Stimulated activated CD4-positive, alpha-beta T cell treated with anti-CD3 and anti-CD28 coated beads, Interleukin-4, amount 100 ng/mL, for 4 hours (primary cell): ENCODE measurements at places on chromosomes 7 and 10.

GRCh38 chr7:100095704-100096103, 5.5 kb downstream of the MCM7 start:
- DNase-seq, result no peak

GRCh38 chr10:11237571-11237970, 219.9 kb downstream of the CELF2 start:
- peak; percentile 19 for DNase-seq

DNA sequence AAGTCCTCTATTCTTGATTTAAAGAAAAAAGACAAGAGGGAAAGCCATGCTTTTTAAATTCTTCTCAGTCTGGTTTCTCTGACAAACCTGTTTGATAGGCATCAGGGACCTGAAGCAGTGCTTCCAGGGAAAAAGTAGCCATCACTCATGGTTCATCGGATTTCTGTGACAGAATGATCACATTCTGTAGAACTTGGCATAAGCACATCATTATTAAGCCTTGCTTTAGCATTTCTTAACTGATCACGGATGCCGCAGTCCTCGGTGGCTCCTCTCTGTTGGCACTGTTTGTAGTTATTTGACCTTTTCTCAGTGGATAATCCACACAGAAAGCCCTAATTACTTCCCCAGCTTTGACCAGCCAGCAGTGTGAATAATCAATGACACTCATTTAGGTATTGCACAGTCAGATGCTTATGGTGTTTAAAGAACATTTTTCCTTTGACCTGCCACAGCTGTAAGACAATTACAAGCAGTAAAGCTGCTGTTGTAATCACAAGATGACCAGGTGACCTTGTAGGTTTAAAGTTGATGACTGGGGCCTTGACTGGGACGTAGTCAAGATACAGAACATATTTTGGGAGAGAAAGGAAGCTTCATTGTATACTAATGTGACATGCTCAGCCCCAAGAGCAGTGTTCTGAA, 64.4 kb upstream of the SKAP2 start:
- no peak for DNase-seq

DNA sequence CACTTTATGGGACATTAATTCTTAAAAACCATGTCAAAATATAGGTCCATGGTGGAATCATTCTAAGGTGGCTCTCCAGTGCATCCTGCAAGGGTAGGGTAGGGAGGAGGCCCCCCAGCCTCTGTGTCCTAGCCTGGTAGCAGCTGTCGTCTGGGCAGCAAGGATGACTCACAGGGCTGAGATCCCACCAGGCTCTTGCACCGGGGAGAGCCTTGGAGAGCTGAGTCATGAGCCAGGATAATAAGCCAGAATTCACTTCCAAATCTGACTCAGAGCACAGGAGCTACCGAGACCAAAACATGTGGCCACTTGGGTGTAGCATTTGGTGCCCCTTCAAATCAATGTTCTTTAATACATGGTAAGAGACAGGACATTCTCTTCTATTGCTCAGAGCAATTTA, 298.5 kb downstream of the NEBL start:
- DNase-seq, result no peak

DNA sequence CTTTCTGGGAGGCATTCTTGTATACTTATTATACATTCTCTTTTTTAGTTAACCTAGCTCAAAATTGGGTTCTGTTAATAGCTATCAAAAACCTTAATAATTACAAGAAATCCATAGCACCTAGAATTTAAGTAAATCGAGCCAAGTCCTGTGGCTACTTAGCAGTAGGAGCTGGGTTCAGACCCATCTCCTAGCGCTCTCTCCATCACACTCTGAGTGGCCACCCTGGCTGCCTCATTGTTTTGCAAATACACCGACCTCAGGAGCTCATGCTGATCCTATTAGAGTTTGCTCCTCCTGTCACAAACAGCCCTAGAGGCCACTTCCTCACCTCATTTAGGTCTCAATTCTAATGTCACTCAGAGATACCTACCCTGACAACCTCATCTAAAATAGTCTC, 46.2 kb upstream of the OSBPL3 start:
- no peak for DNase-seq

DNA sequence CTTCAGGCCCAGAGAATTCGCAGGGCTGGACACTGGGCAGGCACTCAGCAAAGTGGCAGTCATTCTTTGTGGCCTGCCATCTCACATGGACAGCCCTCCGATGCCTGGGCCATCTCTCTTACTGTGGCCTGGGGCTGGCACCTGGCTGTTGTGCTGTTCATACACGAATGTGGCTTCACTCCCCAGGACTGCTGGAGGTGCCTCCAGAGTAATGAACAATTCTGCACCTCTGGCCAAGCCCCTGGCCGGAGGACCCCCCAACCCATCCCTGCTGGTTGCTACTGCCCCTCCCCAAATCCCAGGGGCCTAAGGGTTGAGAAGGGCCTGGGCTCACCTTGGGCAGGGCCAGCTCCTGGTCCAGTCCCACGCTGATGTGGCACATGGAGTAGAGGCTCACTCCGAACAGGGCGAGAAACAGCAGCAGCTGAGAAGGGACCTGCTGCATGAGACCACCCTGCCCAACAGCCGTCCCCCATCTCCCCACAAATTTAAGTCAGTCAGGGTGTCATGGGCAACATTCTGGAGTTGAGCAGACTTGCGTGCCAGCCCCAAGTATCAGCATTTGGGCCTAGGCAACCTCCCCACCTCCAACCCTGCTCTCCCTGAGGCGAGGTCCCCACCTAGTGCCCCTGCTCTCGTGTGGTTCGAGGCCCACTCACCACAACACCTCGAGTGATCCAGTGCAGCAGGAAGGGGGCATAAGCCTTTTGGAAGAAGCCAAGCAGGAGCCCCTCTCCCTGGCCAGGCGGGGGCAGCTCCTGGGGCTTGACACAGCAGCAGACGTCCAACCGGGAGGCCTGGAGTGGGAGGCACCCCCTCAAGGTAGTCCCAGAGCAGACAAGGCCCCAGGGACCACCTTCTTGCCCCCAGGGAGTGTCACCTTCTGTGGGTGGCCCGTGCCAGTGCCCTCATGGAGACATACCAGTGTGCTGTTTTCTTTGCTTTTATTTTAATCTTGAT, 9.4 kb downstream of the NPC1L1 start:
- DNase-seq, result no peak

- DNase-seq, result no peak
Measured at GRCh38 chr10:3264161-3264761, 91.7 kb upstream of the PITRM1 start.

- DNase-seq, result no peak
Measured at GRCh38 chr7:80078159-80078731, 56.4 kb upstream of the GNAI1 start.

DNA sequence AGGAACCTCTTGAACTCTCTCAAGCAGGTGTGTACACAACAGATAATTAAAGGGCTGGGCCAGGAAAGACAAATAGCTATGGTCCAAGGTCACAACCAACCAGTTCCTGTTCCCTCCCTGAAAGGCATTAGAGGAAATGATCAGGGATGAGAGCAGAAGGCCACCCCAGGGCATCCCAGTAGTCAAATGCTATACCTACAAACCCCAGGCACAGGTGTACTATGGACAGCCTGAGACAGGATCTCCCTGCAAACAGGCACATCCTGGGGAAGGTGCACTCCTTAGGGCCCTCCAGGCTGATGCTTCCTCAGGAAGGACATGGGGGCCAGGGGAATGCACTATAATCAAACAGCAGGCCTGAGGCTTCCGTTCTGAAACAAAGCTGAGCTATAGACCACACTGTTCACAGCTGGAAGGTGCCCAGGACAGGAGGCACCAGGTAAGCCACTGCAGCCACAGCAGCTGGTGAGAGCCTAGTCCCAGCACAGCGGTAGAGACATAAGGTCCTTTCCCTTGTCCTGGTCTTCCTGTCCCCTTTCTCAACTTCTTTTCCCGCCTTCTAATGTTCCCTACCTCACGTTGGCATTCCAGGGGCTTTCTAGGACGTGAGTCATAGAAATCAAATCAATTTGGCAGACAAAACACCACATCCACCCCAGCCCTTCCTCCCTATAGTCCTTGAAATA, 13.3 kb downstream of the PARP12 start:
- DNase-seq, result no peak

DNA sequence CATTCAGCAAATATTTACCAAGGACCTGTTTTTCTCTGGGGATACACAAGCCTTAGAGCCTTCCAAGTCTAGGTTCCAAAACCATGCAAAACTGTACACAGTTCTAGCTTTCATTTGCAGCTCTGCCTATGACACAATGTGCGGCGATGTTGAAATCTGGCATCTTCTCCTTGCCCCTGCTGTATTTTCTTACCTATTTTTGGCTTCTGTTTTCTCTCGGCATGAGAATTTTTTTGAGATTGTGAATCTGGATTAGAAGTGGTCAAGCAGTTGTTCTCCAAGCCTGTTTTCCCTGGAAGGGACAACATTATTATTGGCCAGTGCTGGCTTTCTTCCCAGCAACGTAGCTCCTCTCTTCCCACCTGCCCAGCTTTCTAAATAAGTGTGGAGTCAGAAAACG, 176.3 kb downstream of the CREB5 start:
- DNase-seq, result no peak

- DNase-seq, result no peak
Measured at GRCh38 chr10:51705774-51706173, 6.4 kb upstream of the CSTF2T start.

GRCh38 chr10:79127151-79127961, 58.6 kb downstream of the ZMIZ1 start:
- DNase-seq, result no peak

GRCh38 chr10:50407076-50407801, 155.9 kb upstream of the ASAH2 start:
- DNase-seq, result no peak

GRCh38 chr10:72072046-72072445, 16.3 kb downstream of the SPOCK2 start:
- no peak for DNase-seq

DNA sequence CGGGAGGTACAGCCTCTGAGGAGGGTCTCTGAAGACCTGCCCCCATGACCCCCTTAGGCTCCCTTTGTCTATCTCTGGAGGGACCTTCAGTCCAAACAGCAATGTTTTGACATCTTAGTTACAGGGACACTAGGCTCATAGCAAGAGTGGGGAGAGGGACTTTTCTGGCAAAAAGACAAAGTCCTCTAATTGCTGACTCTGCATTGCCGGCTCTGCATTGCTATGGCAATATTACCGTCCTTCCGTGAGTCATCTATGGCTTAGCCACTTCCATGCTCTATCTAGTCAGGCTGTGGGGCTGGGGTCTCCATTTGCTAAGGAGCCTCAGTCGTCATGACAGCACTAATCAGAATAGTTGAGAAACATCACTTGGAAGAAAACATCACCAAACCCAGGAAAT, 952.6 kb downstream of the KCNMA1 start:
- no peak for DNase-seq

GRCh38 chr7:99366646-99367045, 7.9 kb upstream of the ARPC1B start:
- no peak for DNase-seq

GRCh38 chr7:70681469-70682350, 450.2 kb upstream of the GALNT17 start:
- no peak for DNase-seq

DNA sequence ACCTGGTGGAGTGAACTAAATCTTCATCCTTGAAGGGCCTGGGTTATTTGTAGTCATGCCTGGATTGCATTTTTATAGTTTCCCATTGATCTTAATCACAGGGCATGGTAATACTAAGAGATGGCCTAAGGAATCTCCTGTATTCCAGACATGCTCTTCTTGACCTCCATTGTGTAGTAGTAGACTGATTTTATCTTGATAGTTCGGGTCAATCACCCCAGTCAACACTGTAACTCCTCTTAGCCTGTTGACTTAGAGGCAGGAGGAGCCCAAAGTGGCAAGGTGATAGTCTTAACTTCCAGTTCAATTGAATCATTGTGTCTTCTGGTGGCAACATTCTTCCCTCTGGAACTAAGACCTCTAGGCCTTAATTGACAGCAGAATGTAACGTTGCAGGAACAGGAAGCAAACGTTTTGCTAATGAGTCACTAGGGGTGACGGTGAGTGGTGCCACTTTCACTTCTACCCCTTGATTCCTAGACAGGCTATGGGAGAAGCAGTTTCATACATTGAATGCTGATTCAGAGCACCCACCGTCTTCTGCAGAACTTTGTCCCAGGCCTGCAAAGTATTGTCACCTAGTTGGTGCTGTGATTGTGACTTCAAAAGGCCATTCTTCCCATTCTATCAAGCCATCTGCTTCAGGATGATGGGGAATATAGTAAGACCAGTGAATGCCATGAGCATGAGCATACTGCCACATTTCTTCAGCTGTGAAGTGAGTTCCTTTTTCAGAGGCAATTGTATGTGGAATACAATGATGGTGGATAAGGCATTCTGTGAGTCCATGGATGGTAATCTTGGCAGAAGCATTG, 24.0 kb upstream of the PAPSS2 start:
- peak; percentile 14 for DNase-seq

GRCh38 chr10:71575934-71576801, 143.4 kb downstream of the C10orf105 start:
- DNase-seq, result no peak

GRCh38 chr7:97959046-97959445, 30.9 kb downstream of the OCM2 start:
- no peak for DNase-seq

GRCh38 chr7:54189330-54189729, 352.8 kb upstream of the VSTM2A start:
- DNase-seq, result no peak

- DNase-seq, result no peak
Measured at GRCh38 chr7:116805100-116805544, 57.3 kb upstream of the CAPZA2 start.

DNA sequence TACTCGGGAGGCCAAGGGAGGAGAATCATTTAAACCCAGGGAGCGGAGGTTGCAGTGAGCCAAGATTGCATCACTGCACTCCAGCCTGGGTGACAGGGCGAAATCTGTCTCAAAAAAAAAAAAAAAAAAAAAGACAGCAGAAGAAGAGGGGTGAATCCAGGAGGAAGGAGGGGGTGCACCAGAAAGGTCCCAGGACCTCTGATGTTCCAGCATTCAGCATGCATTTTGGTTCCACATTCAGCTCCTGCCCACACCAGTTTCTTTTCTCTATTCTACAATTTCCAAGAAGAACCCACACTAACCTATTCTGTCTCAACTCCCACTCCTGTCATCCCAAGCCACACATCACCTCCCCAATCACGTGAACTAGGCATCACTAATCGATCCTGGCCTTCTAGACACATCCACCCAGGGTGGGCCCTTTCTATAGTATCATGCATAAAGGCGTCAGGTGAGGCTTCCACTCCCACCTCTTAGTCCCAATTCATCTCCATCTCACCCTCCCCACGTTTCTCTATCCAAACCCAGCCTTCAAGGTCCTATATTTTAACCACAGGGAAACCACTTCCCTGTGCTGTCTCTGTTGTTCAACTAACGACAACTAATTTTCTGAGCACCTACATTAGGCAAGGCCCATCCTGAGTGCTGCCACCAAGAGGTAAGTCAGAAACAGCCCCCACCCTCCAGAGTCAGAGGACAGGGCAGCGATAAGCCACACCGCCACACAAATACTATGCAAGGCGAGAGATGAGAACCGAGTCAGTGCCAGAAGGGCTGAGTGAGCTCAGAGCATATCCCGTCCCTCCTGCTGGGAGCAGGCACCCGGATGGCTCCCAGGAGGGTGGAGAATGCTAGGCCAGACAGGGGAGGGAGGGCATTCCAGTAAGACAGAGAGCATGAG, 2.2 kb downstream of the ANXA11 start:
- DNase-seq, result peak; percentile 67
